Inflammatory macrophage (primary cell): ENCODE measurements at places on chromosomes 1 and 21.

- no peak for DNase-seq
Measured at GRCh38 chr1:157110686-157111085, 11.1 kb upstream of the ETV3L start.

GRCh38 chr1:117930484-117930883, 945 bp downstream of the WDR3 start:
- DNase-seq: no peak

DNA sequence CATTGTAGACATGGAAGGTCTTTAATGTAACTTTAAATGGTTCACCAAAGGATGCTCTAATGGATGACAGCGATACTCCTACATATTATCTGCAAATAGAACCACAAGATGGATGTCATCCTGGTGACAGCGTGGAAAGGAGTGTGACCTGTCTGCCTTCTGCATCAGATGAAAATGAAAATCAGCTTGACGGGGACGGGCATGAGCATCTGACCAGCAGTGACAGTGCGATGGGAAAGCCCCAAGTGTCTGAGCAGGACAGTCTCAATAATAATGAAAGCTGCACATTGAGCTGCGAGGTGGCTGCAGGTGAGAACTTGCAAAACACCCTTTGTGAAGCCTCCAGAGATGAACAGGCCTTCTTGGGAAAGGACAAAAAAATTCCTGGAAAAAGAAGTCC, 25.2 kb downstream of the CNST start:
- DNase-seq: no peak

DNA sequence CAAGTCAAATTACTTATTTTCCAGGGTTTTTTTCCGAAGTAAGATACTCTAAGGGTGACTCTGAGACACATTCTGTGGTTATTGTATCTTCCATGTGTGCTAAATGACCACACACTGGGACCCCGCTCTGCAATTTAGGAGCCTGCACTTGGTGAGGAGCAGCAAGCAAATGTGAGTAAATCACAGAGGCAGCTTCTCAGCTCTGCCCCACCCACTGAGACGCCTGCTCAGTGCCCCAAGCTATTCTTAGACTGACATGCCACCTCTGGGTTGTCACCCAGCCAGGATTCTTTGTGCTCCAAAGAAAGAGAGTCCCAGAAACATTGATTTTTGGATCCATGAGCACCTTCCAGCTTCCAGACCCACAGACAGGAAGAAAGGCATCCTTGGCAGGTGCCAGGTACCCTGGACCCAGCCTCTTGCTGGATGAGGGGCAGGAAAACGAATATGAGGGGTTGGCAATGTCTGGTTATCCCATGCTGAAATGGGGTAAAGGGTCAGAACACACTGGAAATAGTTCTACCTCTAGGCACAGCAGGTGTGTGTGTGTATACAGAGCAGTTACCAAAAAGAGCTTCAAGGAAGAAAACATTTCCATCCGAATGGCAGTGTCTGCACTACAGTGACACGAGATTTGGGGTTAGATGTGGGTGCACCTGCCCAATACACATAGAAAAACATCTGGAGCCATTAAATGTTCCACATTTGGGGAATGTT, 41.2 kb downstream of the TNR start:
- no peak for DNase-seq

DNA sequence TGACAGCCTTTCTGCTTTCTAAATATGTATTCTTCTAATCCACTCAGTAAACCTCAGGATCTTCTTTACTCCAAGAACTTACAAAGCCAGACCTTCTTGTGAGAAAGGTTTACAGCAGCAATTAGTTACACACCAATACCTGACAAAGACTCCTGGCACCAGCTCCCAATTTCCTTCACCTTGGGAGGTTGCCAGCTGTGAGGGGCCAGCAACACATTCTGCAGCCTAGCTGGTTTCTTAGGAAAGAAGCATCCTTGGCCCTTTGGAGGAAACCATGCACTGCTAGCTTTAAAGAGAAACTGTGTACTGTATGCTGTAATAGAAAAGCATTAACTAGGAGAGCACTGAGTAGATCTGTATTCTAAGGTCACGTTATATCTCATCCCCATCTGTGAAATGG, 10.8 kb downstream of the FYB2 start:
- no peak for DNase-seq
